Right renal pelvis (tissue), 4 donors: ENCODE measurements at places on chromosomes 3 and 15.

GRCh38 chr15:75065467-75065850 lies 42.1 kb downstream of the PPCDC start:
- DNase-seq = no peak

- DNase-seq = no peak
Observed at GRCh38 chr15:22919171-22919570, 61.0 kb downstream of the CYFIP1 start.

GRCh38 chr3:55160241-55160983 lies 232.6 kb upstream of the LRTM1 start:
- no peak for DNase-seq

DNA sequence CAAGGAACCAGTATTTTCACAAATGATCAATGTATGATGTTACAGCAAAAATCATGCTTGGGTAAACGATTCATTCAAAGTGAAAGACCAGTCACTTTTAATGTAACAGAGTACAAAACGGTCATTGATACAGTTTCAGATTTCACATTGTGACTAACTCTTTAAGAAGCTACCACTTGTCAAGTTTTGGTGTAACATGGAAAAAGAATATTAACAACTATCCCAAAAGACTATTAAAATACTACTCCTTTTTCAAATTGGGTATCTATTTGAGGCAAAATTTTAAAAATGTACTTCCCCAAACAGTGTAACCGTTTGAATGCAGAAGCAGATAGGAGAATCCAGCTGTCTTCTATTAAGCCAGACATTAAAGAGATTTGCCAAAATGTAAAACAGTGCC lies 31.7 kb downstream of the AKAP13 start:
- no peak for DNase-seq

- DNase-seq = no peak
Observed at GRCh38 chr3:131568460-131568859, 65.7 kb upstream of the MRPL3 start.
